ENCODE measurements at places on chromosomes 3 and 15.

DNA sequence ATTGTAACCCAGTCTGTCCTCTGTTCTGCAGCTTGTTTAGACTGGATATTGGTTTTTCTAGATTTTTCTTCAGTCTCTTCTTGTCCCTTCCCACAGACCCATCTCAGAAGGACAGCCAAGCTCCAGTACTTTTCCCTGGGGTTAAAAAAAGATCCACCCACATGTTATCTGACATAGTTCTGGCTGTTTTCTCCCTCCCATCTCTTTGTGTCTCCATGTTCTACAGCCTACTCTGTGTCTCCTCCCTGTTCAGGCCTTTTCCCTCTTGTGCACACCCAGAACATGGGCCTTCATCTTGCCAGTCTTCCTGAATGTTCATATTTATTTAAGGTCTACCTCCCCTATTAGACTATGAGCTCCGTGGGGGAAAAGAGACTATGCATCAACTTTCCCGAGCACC, 5.1 kb upstream of the PPP4R2 start:
- DNase-seq = no peak

GRCh38 chr3:134027631-134028030, 2.1 kb downstream of the SLCO2A1 start:
- no peak for DNase-seq

DNA sequence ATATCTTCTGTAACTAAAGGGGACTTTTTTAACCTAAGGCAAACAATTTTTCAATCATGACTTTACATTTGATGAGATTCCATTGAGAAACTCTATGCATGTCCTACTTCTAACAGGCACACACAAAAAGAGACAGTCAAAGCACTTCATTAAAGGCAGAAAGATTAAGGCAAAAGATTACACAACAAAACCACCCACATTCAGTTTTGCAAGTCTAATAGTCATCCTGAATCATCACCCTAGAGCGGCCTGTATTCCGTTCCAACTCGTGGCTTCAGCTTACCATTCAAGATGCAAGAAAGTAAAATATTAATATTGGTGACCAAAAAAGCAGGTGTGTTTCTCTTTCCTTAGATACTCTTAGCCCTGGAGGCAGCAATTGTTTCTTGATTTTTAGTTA, 205.9 kb downstream of the P3H2 start:
- DNase-seq = no peak

DNA sequence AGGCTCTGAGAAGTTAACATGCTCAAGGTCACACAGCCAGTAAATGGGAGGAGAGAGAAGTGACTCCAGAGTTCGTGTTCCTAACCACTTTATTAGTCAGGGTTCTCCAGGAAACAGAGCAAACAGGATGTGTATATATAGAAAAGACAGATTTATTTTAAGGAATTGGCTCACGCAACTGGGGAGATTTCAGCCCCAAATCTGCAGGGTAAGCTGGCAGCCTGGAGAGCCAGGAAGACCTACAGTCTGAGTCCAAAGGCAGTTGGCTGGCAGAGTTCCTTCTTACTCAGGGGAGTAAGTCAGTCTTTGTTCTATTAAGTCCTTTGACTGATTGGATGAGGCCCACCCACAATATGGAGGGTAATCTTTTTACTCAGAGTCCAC, 118.2 kb upstream of the PROK2 start:
- no peak for DNase-seq

GRCh38 chr3:116198087-116198486, 247.2 kb downstream of the LSAMP start:
- no peak for DNase-seq

DNA sequence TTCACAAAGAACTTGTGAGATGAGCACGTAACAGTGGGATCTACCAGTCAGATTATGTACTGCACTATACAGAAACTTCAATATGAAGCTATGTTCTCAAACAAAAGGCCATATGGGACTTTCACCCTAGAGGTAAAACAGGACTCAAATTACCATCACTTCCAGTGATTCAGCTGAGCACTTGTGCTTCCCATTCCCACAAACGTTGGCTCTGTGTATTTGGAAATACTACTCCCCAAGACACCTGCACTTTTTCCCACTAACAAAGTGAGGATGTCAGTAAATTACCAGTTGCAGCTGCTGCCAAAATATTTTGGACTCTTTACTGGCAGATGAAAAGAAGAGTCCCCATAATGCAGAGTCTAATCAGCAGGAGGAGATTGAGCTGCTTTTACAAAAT, 1570.1 kb downstream of the SI start:
- DNase-seq = no peak

GRCh38 chr15:101346928-101347327, 51.9 kb upstream of the SNRPA1 start:
- no peak for DNase-seq

- no peak for DNase-seq
Measured at GRCh38 chr15:70826634-70827033, 27.3 kb downstream of the LARP6 start.

DNA sequence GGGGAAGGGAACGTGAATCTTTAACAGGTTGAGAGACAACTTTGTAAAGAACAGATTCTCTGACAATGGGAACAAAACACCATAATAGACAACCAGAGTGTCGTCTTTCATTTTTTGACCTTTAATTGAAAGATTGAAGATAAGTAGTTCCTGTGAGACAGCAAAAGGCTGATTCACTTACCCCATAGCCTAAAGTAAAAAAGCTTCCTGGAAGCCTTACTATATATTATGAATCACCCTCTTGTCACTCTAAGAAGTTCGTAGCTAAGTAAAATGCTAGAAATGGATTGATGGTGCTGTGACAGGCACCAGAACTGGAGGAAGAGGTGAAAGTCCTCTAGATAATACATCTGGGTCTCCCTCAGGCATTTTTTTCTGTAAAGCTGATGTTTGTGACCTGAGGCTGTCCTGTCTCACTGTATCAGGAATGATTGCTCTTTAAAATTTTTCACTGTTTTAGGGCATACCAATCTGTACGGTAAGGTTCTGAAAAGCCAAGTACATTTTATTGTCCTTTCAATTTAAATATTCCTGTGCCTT, 824.6 kb upstream of the SEMA6D start:
- DNase-seq = no peak

DNA sequence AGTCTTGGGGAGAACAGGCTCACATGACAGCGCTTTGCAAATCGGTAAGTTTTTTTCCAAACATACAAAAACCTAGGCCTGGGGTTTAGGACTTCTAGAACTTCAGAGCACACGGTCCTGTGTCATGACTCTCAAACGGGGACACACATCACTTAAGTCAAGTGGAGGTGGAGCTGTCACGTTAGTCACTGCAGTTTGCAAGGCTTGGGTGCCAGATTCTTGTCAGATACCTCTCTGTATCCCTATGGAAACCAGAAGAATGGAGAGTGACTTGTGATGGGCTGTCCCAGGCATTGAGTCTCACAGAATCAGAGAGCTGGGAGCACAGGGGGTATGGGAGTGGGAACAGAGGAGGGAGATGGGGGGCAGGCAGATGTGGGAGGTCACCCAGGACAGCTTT, 64.8 kb downstream of the DUT start:
- DNase-seq = no peak

DNA sequence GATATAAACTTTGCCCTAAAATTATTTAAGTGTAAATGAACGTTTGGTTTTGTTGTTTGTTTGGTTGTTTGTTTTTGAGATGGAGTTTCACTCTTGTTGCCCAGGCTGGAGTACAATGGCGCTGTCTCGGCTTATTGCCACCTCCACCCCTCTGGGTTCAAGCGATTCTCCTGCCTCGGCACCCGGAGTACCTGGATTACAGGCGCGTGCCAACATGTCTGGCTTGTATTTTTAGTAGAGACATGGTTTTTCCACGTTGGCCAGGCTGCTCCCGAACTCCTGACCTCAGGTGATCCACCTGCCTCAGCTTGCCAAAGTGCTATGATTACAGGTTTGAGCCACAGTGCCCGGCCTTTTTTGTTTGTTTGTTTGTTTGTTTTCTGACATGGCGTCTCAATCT, 87.9 kb upstream of the CHD2 start:
- no peak for DNase-seq

DNA sequence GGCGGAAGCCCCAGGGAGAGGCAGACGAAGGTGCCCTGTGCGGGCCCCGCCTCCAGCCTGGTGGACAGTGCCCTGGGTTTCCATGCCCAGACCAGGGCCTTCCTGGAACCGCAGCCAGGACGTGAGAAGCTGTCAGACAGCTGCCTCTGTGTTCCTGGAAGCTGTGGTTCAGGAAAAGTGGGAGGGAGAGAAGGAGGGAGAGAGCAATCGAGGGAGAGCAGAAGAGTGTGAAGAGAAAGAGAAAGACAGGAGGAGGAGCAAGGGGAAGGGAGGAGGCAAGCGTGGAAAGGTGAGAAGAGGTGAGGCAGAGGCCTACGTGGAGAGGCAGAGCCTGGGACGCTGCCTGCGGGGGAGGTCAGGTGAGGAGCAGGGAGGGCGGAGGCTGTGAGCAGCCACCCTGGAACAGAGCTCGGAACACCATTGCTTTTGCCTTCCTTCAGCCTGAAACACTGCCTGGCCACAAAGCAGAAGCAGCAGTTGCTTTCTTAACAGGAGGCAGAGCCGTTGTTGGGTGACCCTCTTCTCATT, 18.6 kb downstream of the ZDHHC19 start:
- DNase-seq = no peak

- no peak for DNase-seq
Measured at GRCh38 chr3:57434041-57434440, 110.1 kb downstream of the DNAH12 start.

- no peak for DNase-seq
Measured at GRCh38 chr3:57221883-57222282, 5.6 kb upstream of the APPL1 start.

GRCh38 chr3:197746209-197746608, 3.5 kb upstream of the FYTTD1 start:
- DNase-seq = no peak

DNA sequence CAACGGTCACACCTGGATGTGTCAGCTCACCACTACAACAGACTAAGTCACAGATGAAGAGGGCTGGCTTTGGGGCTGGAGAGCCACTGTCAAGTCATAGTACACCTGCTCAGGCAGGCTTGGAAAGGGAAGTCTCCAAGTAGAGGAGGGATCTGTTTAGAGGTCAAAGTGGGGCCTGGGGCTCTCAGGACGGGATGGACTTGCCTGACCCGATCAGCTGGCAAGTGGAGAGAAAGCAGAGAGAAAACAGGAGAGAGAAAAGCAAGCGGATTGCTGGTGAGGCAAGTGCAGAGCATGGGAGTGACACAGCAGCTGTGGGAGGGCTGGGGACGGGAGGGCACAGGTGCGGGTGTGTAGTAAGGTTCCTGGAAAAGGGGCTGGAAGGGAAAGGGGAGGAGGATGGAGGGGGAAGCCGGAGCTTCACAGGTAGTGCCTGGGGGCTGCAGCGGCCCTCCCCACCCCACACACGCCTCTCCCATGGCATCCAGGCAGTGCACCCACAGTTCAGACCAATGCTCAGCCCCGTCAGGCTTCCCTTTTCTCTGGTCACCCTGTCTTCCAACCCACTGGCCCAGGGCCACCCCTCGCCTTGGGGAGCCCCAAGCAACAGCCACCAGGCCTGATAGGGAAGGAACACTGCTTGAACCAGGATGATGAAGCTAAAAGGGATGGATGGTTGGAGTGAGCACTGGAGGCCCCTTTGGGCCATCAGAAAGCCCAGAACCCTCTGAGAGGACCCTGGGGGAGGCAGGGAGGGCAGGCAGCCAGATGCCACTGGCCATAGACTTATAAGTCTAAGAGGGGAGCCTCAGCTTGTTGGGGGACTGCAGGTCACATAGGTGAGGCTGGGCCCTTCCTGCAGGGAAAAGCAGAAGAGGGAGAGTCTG, 8.5 kb downstream of the RPS17 start:
- no peak for DNase-seq

DNA sequence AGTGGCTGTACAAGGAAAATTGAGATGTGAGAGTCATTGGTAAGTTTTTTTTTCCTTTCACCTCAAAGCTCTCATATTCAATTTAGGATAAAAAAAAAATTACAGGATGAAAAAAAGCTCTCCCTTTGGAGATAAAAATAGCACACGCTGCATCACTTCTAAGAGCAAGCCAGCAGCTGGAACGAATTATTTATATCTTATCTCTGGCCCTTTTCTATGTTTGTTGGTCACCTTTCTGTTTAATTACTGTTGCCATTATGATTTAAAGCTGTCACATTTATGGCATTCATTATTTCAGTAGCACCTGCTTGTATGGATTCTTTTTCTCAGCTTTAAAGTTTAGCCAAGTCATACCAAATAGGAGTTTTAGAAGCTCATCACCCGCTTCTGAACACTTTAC, 171.6 kb upstream of the PDZRN3 start:
- no peak for DNase-seq

DNA sequence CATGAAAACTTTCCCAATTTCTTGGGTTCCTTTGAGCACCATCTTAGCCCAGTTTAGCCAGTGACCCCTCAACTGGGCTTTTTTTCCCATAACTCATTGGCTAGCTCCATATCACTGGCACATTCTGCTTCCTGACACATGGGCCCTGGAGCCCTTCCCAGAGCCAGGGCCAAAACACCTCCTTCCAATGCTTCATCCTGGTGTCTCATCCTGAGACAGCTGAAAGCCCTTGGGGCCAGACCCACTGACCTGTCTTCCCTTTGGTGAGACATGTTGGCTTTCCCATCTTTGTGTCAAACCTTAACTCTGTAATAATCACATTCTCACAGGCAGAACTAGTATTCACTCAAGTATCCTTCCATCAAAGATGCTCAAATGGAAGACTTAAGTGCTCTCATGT, 82.6 kb upstream of the SMAD3 start:
- no peak for DNase-seq

DNA sequence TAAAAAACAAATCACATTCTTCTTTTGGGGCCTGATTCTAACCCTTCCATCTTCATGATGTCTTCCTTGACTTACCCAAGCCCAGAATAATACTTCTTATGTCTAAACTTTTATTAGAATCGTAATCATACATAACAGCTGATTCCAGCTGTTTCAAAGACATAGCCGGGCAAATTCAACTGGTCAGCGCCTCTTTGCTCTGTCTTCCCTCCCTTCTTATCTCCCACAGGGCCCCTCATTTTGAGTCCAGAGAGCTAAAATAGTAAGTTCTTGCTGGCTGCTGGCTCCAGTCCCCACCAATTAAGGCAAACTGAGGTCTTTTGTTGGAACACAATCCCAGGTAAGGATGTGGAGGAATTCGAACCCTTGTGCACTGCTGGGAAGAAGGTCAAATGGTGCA, 108.6 kb downstream of the ADCY5 start:
- DNase-seq = no peak

DNA sequence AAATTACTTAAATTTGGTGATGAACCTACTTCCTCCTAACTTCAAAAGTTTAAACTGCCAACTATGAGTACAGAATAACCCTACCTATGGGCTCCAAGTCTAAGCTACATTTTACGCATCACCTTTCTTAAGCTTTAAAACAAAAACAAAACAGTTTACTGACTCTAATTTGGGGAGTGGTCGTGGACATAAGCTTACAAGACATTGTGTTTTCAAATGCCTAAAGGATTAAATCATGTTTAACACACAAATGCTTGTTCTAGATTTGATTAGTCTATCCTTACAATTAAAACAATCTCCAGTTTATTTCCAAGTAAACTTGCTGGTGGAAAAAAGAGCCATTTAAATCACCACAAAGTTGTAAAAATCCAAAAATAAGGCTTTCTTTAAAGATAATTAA, 62.2 kb downstream of the UACA start:
- no peak for DNase-seq

DNA sequence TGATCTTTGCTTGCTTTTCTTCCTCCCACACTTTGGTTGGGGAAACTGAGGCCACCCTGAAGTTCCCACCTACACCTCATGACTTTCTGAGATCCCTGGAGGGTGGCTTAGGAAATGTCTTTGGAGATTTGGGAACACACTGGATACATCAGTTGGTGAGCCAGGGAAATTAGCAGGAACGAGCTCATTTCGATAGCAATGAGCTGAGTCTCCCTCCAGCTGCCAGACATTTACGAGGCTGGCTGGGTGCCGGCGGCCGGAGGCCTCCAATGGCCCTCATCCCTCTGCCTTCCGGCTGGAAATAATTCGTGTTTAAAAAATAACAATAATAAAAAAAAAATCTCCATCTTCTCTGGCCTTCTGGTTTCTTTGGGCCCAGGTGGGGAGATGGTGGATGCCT, 38.8 kb downstream of the SMAD6 start:
- DNase-seq = no peak
